ENCODE measurements at places on chromosomes 5 and 9.
A peak's percentile ranks its signal among the peaks of the same experiment; 100 is the strongest.

DNA sequence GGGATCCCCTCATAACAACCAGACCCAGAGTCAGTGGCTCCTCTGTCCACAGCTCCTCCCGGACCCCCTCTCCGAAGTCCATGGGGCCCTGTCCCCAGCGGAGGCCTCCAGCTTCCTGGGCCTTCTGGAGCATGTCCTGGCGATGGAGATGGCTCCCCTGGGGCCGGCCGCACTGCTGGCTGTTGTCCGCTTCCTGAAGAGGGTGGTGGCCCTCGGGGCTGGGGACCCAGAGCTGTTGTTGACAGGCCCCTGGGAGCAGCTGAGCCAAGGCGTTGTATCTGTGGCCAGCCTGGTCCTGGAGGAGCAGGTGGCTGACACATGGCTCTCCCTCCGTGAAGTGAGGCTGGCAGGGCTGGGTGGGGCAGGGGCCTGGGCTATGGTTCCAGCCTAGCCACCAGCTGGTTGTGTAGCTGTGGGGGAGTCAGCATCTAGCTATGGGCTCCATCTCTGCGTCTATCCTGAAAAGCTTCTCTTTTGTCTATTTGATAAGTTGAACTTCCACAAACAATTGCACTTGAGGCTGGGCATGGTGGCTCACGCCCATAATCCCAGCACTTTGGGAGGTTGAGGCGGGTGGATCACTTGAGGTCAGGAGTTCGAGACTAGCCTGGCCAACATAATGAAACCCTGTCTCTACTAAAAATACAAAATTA lies 4.7 kb downstream of the ADGRD2 start:
- DNase-seq = no peak

- DNase-seq = no peak
These were observed 96.8 kb downstream of the INIP start for GRCh38 chr9:112621018-112621655.

DNA sequence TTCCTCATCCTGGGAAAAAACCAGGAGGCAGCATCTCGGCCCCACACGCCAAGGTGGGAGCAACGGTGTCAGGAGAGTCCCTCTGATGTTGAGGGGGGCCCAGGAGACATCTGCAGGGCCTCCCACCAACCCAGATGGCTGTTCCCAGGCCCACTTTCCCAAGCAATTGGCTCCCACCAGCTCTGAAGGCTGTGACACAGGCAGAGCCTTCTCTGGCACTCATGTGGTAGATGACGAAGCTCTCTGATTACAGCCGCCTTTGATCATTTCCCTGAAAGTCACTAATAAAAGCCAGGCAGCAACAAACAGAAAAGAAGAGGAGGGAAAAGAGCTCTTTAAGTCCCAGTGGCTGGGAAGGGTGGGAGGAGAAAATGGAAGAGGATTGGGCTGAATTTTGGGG lies 226.5 kb downstream of the CDK5RAP2 start:
- peak; percentile 62 for DNase-seq

- no peak for DNase-seq
These were observed 112.8 kb upstream of the NR3C1 start for GRCh38 chr5:143516249-143516648.

GRCh38 chr5:61002611-61003355 lies 57.8 kb downstream of the NDUFAF2 start:
- DNase-seq = no peak

GRCh38 chr5:78007233-78007632 lies 231.1 kb upstream of the TBCA start:
- DNase-seq = no peak

DNA sequence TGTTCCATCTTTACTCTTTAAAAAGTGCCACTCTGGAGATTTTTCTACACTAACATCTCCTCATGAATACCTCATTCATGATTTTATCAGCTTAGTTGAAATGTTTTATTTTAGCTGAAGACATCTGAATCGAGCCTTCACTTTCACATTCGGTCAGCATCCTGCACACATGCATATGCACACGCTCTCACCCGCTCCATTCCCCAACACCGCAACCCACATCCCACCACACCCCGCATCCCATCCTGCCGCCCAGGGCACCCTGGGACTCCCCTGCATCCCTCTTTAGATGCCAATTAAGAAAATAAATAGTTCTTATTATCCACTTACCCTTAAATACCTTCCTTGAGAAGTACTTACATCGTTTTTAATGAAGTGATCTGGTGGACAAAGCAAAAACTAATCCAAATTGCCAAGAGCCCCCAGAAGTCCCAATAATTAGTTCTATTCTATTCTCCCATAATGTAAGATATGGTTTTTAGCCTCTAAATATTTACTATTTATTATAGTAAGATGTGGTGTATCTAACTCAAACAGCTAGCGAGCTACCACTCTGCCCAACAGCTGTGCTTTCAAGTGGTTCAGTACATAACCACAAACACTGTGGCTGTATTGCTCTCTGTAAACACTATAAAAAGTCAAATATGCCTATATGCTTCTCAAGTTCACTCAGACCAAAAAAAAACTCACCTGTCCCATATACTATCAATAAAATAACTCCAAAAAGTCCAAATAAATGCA lies 38.2 kb downstream of the GZMK start:
- DNase-seq = no peak

- DNase-seq = peak; percentile 72
These were observed 18.1 kb downstream of the GSN start for GRCh38 chr9:121285835-121286687.

DNA sequence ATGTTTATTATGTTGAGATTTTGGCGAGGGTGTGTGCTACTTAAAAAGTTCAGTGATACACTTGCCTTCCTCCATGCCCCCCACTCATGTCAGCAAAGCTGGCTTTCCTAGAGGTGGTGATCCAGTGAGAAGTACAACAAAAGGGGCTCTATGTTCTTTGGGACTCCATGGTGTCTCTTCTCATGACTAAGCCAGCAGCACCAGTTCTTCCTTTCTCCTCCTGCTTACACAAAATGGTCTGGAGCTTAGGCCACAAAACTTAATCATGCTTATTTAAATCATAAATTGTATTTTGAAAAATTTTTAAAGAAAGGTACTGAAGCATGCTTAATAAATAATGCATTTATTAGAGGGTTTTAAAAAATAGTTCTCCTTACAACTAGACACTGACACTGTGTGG lies 22.4 kb downstream of the MOCS2 start:
- DNase-seq = no peak

- no peak for DNase-seq
These were observed 41.4 kb upstream of the F2R start for GRCh38 chr5:76674330-76675066.

Data from AG10803 (cell line).